ENCODE measurements at places on chromosomes 6 and 20.

DNA sequence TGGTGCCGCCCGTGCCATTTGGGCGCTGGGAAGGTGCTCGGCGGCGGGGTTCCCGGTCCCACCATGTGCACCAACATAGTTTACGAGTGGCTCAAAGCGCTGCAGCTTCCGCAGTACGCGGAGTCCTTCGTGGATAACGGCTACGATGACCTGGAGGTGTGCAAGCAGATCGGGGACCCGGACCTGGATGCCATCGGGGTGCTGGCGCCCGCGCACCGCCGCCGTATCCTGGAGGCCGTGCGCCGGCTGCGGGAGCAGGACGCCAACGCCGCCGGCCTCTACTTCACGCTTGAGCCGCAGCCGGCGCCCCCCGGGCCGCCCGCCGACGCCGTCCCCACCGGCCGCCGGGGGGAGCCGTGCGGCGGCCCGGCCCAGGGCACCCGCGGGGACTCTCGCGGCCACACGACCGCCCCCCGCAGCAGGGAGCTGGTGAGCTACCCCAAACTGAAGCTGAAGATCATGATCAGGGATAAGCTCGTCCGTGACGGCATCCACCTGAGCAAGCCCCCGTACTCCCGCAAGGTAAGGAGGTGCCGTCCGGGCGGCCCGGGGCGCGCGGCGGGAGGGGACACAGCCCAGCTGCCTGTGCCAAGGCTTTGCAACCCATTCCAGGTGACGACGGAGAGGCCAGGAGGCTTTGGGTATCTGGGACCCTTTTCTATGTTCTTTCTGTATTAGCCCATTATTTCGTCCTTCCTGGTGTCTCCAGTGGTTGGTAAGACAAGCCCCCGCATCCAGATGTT, 547 bp downstream of the SAMD5 start:
- no peaks in the 10 kb centered on the region for H3K4me1 ChIP-seq
- H3K27ac ChIP-seq = no peak overlapping the region
- peaks cover 28% of the 10 kb centered on the region for H3K27me3 ChIP-seq
- peak; percentile 66 for DNase-seq
- H3K36me3 ChIP-seq = no peaks in the 10 kb centered on the region

DNA sequence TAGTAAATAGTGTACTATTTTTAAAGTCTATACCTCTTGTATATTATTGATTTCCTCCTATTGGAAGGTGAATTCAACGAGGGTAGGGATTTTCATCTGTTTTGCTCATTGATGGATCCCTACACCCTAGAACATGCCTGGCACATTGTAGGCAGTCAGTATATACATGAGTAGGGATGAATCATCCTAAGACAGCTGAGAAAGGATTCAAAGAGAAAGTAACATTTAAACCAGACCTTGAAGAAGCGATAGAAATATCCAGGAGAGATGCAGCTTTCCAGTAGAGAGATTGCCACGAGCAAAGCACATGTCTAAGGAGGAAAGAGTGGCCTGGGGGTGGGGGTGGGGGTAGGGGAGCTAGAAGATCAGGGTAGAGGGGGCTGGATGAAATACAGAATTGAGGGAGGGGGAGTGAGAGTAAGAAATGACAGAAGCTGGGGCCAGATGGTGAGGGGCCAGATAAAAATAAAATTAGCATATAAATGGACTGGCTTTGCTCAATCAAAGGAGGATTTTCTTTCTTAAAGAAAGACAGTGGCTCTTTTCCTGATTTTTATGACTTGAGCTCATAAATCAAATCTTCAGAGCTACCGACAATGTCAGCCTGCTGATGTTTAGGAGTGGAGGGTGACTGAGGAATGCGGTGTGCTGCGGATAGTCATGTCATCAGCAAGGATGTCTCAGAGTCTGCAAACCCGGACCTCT, 168.2 kb downstream of the SAMD5 start:
- DNase-seq = no peak
- no peaks in the 10 kb centered on the region for H3K4me1 ChIP-seq
- H3K36me3 ChIP-seq = no peaks in the 10 kb centered on the region
- no peaks in the 10 kb centered on the region for H3K27me3 ChIP-seq

GRCh38 chr6:151482290-151482689, 11.5 kb upstream of the CCDC170 start:
- no peak overlapping the region for H3K4me3 ChIP-seq
- H3K4me1 ChIP-seq = no peaks in the 10 kb centered on the region
- no peaks in the 10 kb centered on the region for H3K36me3 ChIP-seq
- H3K27me3 ChIP-seq = no peaks in the 10 kb centered on the region

GRCh38 chr20:3812975-3813847, 7.1 kb upstream of the AP5S1 start:
- H3K27ac ChIP-seq = no peak overlapping the region
- no peaks in the 10 kb centered on the region for H3K27me3 ChIP-seq
- no peaks in the 10 kb centered on the region for H3K36me3 ChIP-seq
- no peaks in the 10 kb centered on the region for H3K4me1 ChIP-seq
- DNase-seq = no peak
- H3K4me3 ChIP-seq = no peak overlapping the region

All from endodermal cell (in vitro differentiated cells).